ENCODE measurements at places on chromosomes 2 and 18.

DNA sequence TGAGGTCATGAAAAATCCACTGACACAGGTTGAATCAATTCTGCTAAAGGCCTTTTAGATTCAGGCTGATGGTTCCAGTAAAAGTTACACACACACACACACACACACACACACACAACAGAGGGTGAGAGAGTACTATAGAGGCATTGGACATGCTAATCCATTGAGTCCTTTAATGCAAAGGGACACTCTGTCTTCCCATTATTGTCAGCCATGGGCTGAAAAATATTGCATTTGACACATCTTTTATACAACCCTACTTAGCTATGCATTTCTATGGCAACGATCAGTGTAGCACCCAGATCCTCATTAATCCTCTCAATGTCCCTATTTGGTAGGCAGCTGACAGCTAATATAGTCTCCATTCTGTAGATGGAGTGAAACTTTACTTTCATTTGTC is 440.8 kb upstream of the RGPD4 start:
- no peak for DNase-seq

DNA sequence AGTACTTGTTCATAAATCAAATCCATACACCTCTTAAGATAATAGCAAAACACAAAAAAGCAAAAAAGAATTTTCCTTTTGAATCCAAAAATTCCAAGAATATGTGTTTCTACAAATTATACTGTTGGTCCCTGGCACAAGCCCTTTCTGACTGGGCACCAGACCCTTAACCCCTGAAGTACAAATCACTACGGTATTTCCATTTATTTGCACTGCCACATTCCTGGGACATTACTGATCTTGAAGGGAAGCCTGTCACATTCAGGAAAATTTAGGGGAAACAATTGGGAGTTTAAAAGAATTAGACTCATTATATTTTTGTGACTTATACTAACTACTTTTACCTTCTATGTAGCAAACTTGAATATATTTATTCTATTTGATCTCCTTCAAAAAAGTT is 98.8 kb downstream of the ZNF521 start:
- no peak for DNase-seq

DNA sequence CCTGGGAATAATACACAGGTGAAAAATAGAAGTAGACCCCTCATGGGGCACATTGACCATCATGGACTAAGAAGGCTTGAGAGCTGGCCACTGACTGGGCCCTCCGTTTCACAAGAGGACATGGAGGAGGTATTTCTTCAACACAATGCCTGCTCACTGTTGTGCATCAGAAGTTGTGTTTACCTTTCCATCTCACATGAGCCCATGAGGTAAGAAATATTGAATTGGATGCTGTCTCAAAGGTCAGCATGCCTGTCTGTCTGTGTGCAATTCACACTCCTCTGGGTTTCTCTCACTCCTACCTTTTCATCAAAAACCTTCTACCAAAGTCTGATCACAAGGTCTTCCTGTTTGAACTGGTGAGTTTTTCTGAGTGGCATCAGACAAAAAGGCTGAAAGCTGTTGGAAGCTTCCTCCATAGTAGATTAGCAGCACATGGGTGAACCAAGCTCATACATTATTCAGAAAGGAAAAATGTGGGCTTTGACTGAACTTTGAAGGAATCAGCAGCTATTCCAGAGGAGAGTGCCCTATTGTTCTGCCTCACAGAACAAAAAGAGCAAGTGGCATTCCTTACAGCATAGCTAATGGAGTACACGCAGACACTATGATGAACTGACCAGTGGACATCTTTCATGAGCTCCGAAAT is 143.2 kb upstream of the RND3 start:
- DNase-seq = no peak

GRCh38 chr2:69962986-69963730 is 1.7 kb upstream of the ASPRV1 start:
- DNase-seq = no peak

- peak; percentile 9 for DNase-seq
Measured at GRCh38 chr2:163919717-163920116, 183.9 kb upstream of the FIGN start.

DNA sequence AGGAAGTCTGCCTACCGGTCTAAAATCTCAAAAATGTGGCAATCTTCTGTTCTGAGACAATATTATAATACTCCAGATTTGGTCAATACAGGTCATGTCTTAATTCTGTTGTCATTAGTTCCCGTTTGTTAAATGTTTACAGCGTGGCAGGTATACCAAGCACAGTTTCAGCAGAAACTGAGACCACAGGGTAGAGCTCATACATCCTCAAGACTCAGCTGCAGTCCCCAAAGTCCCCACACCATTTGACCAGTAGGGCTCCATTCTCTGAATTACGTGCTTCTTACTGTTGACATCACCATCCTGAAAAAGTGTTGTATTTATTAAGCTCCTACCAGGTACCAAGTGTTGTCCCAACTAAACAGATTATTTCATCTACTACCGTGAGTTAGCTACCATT is 157.1 kb downstream of the MC4R start:
- no peak for DNase-seq

- no peak for DNase-seq
Measured at GRCh38 chr18:79458917-79459803, 63.4 kb downstream of the NFATC1 start.

DNA sequence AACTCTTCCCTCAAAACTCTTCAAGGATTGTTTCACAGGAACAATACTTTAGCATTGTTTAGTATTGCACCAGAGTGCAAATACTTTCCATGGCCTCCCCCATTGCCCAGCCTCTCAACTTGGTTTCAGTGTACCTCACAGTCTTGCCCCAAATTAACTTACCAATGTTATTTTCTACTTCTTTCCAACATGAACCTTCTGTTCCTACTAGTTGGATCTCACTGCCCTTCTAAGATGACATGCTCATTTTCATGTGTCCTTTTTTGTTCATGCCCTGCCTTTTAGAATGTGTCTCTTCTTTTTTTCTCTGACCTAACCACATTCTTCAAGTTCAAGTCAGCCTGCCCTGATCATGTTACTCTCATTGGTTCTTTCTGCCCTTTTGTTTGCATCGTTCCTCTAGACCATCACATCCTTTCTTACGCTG is 4.1 kb downstream of the SPATS2L start:
- peak; percentile 38 for DNase-seq

DNA sequence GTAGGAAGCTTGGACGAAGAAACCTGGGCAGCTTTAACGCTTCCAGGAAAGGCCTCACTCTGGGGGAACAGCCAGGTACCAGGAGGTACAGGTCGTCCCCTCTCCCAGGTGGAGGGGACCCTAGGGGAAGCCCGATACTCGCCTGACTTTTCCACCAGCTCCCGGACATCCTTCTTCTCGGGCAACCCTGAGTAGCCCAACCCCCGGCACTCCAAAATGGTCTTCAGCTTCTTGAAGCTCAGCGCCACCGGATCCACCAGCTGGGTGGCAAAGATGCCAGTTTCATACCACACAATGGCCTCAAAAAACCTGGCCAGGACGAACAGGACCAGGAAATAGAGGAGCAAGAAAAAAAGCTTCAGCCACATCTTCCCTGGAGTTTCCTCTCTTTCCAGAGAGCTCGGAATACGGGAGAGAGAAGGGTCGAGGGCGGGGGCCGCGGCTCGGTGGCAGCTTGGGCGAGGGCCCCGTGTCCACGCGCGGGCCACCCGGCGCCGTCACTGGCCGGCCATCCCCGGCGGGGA is 1.1 kb downstream of the RNF103 start:
- DNase-seq = peak; percentile 15

GRCh38 chr2:37614061-37614738 is 57.2 kb downstream of the CDC42EP3 start:
- peak; percentile 98 for DNase-seq

- no peak for DNase-seq
Measured at GRCh38 chr2:240333985-240334384, 101.5 kb upstream of the GPC1 start.

DNA sequence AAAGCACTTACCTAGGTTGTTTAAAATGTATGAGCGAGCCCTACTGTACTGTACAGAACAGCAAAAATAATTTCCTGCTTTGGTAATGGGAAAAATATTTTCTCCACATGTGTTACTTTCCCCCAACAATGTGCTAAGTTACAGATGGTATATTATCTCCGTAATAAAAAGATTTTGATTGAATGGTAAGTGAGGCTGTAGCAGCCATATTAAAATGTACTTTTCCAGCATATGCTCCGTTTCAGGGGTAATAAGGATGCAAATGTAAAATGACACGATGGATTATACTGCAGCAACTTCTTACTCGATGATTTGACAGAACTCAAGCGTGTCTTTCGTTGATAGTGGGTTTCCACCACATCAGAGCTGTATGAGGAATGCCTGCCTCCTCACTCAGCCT is 50.5 kb downstream of the OSBPL6 start:
- no peak for DNase-seq

- no peak for DNase-seq
Measured at GRCh38 chr2:24971286-24971535, 544 bp downstream of the DNAJC27 start.

DNA sequence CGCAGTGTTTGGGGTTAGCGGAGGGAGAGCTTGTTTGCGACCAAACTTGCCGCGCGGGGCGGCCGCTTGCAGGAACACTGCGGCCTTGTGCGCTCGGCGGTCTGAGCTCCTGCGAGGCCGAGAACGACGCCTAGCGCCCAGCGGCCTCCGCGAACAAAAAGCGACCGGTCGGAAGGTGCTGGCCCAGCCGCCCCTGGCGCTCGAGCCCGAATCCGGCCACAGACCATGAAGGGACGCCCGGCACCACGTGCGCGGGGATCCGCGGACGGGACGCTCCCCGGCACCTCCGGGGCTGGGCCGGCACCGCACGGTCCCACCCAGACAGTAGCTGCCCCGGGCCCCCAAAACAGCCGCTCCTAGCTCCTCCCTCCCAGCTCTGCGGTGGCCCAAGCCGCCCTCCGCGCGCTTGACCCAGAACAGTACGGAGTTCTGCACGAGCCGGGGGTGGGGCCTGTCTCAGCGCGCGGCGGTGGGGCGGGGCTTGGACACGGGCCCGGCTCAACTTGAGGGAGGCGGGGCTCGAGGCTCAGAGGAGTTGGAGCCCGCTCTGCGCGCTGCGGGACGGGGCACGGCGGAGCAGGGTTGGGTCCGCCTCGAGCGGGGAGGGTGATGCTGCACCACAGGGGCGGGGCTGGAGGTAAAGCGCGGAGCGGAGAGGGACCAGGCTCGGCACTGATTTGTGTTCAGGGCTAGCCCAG is 664 bp upstream of the IMPA2 start:
- peak; percentile 98 for DNase-seq

DNA sequence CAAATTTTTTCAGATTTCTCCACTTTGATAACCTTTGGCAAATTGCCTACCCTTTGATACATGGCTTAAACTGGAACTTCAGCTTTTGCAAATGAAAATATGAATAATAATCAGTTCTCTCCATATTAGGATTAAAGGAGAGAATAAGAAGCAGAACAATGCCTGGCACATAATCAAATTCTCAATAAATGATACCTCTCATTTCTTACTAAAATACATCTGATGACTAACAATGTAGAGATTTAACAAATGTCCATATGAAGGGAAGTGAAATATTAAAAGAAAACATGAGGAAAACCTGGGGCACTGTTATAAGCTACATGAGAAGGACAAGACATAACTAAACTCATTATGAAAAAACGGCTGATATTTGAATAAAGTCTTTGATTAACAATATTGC is 1103.6 kb downstream of the LRP1B start:
- no peak for DNase-seq

GRCh38 chr2:9143264-9143815 is 63.3 kb upstream of the ASAP2 start:
- no peak for DNase-seq

DNA sequence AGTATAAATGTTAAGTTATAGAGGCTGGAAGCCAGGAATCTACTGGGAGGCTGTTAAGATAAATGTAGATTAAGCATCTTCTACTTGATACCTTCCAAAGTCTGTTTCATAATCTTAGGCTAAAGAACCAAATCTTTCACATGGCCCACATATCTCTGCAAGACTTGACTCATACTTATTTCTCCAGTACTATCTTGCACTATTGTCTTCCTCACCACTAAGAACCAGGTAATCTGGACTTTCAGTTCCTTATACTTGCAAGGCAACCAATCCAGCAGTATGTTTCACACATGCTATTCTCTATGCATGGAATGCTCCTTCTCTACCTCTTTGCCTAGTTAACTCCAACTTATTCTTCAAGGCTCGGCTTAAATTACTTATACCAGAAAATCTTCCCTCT is 62.2 kb downstream of the RBMS1 start:
- peak; percentile 73 for DNase-seq

DNA sequence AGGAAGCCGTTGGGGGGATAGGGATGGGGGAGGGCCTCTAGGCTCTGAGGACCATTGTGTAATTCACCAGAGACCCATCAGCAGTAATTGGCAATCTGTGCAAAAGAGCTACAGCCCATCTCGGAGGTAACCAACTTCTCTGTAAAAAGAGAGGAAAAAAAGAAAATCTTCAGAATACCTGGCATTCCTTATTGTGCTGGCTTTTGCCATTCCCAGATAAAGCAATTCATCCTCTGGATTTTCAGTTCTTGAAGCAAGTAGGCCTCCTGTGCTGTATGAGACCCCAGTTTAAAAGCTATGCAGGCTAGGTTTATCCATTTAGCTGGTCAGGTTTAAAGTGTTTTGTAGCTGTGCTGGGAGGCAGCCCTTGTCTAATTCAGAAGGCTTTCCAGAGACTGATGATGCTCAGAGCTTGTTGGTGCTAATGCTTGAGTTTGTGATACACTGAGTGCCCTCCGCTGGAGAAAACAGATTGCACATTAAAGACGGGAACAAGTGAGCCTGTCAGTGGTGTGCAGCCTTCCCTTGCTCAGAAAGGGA is at the start of gene LRRTM4:
Gene LRRTM4 (minus strand): TSS at position 446 of the 540 bp plus-strand sequence.
- peak; percentile 33 for DNase-seq

GRCh38 chr18:74463254-74463653 is 6.1 kb upstream of the DIPK1C start:
- no peak for DNase-seq

- DNase-seq = no peak
Measured at GRCh38 chr18:3440341-3440740, 9.6 kb upstream of the TGIF1 start.

- DNase-seq = no peak
Measured at GRCh38 chr2:207603486-207603885, 21.7 kb downstream of the METTL21A start.

DNA sequence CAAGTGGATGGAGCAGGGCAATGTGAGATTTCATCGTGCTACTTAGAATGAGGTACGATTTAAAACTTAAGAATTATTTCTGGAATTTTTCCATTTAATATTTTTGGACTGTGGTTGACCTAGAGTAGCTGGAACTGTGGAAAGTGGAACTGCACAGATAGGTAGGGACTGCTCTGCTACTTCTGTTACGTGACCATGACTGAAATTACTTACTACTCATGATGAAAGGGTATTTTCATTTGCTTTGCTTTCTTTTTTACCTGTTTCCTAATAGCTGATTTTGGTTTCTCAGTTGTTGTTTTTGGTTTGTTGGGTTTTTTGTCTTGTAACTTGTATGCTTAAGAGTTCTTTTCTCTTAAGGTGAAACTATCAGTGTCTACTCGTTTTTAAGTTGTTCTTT is 11.4 kb downstream of the UBE2E3 start:
- no peak for DNase-seq

Data from amniotic epithelial cell (primary cell).